ENCODE measurements at places on chromosomes 2 and 18.

DNA sequence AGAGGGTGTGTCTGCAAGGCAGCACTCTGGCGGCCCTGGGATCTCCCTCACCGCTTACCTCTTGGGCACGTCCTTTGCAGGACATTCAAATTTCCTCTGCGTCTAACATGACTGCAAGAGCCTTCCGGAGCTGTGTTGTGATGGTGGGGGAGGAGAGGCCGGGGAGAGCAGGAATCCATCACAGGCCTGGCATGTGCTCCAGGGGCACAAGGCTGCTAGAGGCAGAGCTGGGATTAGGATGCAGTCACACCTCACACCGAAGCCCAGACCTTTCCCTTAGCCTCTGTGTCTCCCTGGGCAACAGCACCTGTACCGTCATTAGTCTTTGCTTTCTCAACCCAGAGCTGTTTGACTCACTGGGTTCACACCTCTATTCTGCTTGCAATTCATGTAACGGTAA, 111.3 kb downstream of the CMPK2 start:
- no peak for DNase-seq

DNA sequence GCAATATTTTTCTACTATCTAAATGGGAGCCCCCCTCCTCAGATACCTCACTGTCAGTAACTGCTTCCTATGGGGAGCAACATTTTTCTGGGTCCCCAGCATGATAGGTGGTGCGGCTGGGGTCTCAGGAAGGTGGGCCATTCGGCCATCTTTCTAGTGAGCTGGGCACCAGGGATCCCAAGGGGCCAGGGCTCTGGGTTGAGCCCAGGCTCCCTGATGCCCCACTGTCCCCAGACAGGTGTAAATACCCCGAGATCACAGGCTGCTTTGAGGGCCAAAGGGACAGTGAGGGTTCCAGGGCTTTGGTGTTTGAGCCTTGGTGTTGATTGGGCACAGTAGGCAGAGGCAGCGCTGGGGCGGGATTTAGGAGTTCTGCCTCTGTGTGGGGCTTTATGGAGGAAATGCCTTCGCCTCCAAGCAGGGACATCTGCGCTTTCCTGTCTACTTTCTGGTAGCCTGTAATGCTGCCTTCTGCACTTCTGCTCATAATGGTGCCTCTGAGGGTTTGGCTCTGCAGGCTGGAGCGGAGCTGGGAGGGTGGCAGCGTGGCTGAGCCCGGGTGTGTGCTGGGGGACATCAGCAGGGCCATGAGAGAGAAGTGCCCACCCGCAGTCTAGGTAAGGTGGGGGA, 5.3 kb downstream of the ITM2C start:
- no peak for DNase-seq

- no peak for DNase-seq
Observed at GRCh38 chr2:97720746-97721145, 7.4 kb downstream of the ZAP70 start.

DNA sequence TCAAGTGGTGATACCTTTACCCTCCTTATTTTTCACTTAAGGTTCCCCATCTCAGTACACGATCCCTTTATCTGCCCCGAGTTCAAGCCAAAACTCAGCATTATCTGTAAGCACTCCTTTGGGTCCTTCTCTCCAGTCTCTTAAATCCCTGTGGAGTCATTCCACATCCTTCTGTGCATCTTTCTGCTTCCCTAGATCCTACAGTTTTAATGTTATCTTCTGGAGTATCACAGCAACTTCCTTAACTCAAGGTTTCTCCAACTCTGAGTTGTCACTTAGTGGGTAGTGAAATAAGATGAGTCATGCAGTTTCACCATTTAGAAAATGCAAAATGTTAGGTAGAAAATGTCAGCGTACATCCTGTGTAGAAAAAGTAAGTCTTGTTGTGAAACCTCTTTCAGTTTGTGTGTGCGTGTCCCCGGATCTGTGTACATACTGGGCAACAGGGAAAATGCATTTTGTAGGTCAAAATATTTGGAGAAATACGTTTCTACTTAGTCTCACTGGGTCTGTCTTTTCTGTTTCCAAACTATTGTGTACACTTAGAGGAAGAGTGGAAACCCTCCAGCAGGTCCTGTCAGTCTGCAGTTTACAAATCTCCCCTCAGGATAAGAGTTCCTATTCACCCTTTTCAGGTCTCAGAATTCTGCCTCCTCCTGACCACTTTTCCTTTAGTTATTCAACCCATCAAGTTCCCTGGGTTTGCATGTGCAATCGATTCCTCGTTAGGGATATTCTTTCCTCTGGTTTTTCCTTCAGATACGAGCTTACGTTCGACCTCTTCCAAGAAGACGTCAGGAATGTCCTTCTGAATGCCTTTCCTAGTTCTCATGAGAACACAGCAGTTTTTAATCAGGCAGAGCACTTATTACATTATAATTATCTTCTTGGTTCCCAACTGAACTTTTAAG, 154.8 kb downstream of the TGIF1 start:
- no peak for DNase-seq

Measured in upper lobe of right lung (tissue), 1 donor.